Muscle of arm (tissue), 14 donors: ENCODE measurements at places on chromosomes 3 and 15.

DNA sequence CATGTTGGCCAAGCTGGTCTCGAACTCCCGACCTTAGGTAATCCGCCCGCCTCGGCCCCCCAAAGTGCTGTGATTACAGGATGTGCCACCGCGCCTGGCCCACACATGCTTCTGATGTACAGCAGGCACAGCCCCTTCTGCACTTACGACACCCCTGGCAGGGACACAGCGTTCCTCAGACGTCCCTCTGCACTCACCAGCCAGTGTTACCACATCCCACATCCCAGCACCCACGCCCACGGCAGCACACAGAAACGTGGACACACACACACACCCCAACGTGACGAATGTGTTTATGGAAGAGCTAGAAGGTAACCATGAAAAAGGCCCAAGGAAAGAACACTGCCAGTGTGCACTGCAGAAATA is 576 bp upstream of the RPAP1 start:
- DNase-seq, result no peak

DNA sequence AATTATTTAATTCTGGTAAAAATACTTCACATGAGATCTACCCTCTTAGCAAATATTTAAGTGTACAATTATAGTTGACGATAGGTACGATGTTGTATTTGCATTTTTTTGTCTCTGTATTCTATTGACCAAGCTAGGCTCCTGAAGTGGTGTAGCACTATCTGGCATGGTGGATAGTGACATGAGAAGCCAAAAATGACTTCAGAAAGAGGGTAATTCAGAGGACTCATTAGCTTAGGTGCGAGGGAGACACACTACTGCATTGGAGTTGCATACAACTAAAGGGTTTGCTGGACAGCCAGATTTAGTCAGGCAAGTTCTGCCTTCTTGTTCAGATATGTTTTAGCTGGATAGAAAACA is 50.6 kb downstream of the KBTBD8 start:
- DNase-seq, result no peak

DNA sequence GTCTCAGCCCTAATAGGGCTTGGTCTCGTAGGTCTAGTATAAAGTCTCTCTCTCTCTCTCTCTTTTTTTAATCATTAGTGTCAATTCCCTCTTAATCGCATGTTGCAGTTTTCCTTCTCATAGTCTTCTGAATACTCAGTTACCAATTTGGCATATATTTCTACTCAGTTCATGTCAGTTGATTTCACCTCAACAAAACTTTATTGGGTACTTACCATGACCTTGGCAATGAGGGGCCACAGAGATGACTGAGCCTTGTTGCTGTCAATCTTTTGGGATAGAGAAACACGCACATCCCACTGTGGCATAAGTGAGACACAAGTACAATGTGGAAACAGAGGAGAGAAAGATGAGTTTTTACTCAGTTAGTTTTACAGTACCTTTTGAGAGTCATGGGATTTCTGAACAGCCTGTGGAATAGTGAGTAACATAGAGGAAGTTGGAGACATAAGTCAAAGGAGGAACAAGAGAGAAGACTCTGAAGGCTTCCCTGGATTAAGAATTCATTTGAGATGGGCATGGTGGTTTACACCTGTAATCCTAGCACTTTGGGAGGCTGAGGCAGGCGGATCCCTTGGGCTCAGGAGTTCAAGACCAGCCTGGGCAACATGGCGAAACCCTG is 150.2 kb upstream of the CBLB start:
- no peak for DNase-seq

DNA sequence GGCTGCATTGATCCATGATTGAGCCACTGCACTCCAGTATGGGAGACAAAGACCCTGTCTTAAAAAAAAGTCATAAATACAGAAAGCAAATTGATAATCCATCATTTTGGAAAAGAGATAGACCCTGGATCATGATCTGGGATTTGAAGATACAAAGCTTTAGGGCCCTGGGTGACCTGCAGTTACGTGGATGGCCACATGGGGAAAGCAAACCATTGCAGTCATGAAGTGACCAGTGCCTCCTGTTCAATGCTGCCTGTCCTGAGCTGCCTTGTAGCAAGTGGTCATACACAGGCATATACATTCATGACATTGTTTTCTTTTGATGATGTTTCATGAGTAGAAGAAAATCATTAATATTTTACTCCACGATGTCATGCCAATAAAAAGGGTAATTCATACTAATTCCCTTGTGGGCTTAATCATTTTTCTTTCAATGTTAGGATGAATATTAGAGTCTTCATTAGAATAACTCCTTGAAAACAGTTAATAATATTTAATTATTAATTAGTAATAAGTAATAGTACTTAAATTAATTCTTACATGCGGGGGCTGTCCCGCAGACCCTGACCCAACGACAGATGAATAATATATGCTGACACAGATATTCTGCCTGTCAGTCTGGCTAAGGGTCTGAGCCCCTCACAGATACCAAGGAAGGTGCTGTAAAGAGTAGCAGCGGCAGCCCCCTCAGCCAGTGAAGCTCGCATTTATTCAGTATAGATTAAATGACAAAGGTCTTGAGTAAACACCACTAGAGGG is 109.0 kb upstream of the UNC13C start:
- no peak for DNase-seq

DNA sequence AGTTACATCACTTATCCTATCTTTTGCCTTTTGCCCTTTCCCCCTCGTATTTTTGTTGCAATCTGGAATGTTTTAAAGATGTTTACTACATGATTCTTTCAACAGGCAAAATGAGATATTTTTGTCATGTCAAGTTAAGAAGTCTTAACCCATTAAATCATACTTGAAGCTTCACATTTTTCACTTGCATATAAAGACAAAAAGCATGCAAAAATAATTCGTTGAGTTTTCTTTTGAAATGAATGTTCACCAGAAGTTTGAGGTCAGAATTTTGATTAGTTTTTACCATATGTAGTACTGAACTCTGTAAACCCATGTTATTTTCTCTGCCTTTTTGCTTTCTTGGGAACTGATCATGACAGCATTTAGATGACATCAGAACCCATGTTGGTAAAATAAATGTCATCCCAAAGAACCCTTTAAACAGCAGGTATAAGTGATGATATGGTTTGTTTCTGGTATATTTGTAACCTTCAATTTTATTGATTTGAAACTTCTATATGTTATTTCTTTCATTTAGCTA is 188.5 kb downstream of the GHSR start:
- no peak for DNase-seq
